ENCODE measurements at places on chromosomes 13 and 19.

DNA sequence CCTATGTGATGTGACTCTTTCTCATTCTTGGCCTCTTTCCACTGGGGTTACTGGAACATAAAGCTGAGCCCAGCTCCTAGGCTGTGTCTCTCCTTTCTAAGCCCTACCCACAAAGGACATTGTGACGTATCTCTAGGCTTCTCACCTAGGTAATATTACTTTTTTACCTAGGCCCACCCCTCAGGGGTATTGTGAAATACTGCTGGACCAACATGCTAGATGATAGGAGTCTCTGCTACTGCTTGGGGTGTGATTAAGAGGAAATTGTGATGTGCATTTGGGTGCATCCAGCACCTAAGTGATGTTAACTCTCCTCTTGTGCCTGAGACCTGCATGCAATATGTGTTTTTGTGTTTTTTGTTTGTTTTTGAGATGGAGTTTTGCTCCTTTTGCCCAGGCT, 22.8 kb upstream of the ZNF254 start:
- DNase-seq: no peak

- no peak for DNase-seq
These were observed 4.0 kb upstream of the TGFB1 start for GRCh38 chr19:41357746-41358145.

GRCh38 chr19:38781058-38781457, 7.7 kb upstream of the LGALS7 start:
- DNase-seq: no peak

DNA sequence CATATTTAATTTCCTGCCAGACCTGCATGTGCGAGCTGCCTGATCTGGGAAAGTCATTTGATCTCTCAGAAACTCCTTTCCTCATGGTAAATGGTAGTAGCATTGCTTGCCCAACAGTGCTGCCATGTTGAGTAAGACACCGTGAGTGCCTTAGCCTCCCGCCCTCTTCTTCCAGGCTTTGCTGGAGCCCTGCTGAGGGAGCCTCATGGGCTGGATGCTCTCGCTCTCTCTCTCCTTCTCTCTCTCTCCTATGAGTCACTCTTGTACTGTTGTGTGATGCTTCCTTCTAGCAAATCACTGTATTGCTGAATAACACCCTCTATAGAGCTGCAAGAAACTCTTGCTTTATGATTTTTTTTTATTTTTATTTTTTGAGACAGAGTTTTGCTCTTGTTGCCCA, 365.5 kb downstream of the UQCRFS1 start:
- DNase-seq: no peak

DNA sequence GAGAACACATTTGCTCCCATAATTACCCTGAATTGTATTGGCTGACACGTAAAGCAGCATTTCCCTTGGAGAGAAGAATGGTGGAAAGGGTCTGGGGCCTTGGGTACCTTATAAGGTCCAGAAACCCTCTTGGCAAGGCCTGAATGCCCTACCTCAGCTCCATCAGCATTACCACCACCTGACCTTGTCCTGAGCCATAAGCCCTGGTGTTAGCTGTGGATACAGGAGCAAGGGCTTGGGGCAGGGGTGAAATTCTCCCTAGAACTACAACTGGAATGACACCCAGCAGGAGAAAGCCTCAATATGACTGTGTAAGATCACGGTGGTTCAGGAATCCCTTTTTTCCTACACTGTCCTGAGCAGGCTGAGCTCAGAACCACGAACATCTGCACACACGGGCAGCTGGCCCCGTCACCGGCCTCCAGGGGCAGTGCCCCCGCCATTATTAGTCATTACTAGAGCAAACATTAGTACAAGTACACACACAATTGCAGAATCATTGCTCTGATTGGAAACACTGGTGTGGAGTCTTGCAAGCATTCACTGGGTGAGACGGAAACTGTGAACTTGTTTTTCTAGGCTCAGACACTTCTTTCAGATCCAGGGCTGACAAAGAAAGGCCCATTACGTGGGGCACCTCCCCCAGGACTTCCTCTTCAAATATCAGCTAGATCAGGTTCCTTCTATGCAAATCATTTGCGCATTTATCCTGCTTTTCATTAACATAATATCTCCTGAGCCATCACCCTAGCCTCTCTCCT, 26.8 kb upstream of the MTIF3 start:
- peak; percentile 3 for DNase-seq

- peak; percentile 40 for DNase-seq
These were observed 8.0 kb upstream of the ZNF358 start for GRCh38 chr19:7507884-7508283.

- no peak for DNase-seq
These were observed 3.5 kb downstream of the LILRB5 start for GRCh38 chr19:54253331-54254194.

- no peak for DNase-seq
These were observed 87.0 kb upstream of the TSHZ3 start for GRCh38 chr19:31436121-31436776.

GRCh38 chr13:19573120-19573716, 11.9 kb upstream of the TPTE2 start:
- no peak for DNase-seq

GRCh38 chr13:50892210-50892944, 17.2 kb upstream of the RNASEH2B start:
- DNase-seq: no peak

DNA sequence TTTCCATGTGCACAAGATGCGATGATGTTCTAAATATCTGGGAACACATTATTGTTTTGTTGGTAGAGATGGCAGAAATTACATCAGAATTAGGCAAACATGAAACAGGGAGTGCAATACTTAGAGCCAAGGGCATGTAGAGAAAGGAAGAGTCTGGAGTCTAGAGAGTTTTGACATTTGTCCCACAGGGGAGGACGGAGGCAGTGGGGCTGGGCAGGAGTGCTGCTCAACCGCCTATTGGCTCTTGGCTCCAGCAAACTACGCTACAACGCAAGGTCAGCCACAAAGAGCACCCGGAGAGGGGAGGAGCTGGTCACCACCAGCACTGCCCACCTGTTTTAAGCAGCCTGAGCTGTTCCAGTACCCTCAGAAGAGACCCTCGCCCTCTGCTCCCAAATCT, 108.3 kb downstream of the ABCC4 start:
- no peak for DNase-seq

GRCh38 chr19:51143486-51143885, 1.4 kb downstream of the SIGLEC7 start:
- DNase-seq: no peak

GRCh38 chr19:14530005-14530348, 583 bp downstream of the TECR start:
- DNase-seq: no peak

GRCh38 chr13:20288561-20288960, 56.4 kb upstream of the GJB6 start:
- DNase-seq: no peak

DNA sequence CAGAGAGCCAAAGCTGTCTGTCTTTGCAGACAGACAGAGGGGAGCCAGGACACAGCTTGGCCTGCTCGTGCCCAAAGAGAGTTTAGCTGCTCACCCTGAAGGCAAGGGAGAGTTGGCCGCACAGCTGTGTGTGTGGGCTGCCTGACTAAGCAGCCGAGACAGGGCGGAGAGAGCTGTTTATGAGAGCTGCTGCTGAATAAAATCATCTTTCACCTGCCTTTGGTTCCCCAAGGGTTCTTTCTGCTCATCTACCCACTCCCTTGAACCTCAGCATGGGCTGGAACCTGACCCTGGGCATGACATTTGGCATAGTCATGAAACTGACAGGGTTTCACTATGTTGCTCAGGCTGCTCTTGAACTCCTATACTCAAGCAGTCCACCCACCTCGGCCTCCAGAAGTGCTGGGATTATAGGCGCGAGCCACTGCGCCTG, 98.2 kb downstream of the RBM26 start:
- no peak for DNase-seq

GRCh38 chr19:10388957-10389356, 8.6 kb upstream of the TYK2 start:
- peak; percentile 47 for DNase-seq

DNA sequence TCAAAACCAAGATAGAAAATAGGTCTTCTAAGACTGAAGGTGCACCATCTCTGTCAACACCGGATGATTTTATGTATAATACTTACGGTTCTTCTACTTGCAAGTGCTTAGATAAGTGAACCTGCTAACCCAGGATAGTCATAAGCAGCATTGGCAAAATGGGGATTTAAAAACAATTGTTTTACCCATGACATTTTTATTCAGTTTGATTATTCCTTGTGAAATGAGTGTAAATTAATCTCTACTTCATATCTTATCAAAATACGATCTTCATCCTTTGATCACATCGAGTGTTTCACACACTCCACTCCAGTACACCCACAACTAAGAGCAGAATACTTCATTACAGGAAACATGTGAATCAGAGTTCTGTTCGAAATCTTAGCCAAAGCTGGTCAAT, 23.0 kb upstream of the MTRF1 start:
- DNase-seq: no peak

GRCh38 chr19:55866521-55866920, 30.2 kb downstream of the NLRP4 start:
- no peak for DNase-seq

- no peak for DNase-seq
These were observed 1449.8 kb upstream of the MIR17HG start for GRCh38 chr13:89897681-89898080.

GRCh38 chr13:113815151-113816058, 48.5 kb downstream of the GAS6 start:
- DNase-seq: no peak

- DNase-seq: no peak
These were observed 9.9 kb upstream of the RCBTB2 start for GRCh38 chr13:48542581-48543341.

GRCh38 chr13:83183439-83184149, 698.7 kb downstream of the SLITRK1 start:
- no peak for DNase-seq

DNA sequence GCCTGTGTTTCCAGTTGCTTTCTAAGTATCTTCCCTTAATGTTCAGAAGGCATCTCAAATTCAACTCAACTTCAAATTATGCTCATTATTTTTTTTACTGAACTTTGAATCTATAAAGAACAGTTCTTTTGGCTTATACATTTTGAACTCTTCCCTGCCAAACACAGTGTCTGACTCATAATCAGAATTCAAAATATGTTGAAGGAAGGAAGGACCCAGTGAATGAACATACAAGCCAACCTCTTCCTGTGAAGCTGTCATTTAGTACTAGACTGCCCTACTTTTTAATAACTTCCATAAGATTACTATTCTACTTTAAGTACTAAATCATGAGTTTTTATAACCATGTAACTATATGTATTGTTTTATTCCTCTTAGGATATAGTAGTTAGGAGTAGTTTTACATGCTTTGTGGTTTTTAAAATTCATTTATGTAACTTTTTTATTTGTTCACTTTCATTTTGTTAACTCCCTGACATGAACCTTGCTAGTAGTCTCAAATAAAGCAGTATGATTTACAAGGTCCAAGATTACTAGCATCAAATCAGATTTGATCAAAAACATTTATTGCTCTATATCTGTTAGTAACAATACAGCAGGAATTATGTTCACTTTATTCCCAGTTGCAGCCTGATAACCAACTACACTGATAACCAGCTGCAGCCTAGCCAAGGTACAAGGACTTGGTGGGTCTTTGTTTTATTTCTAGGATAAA, 6.4 kb downstream of the NUDT15 start:
- no peak for DNase-seq

DNA sequence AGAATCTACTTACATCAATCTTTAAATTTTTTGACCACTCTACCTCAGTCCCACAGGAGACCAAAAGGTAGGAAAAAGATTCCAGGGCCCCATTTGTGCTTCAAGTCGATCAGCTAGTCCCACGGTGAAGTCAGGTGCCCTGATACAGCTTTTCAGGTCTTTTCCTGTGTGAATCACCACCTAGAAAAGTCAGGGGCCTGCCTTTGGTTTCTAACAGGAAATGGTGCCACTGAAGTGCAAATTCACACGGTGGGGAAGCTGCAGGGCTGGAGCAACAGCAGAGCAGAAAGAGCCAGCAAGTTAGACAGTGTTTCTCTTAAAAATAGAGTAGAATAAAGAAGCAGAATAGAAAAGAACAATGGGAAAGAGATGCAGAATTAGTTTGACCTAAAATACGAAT, 107.5 kb downstream of the KLF12 start:
- no peak for DNase-seq

DNA sequence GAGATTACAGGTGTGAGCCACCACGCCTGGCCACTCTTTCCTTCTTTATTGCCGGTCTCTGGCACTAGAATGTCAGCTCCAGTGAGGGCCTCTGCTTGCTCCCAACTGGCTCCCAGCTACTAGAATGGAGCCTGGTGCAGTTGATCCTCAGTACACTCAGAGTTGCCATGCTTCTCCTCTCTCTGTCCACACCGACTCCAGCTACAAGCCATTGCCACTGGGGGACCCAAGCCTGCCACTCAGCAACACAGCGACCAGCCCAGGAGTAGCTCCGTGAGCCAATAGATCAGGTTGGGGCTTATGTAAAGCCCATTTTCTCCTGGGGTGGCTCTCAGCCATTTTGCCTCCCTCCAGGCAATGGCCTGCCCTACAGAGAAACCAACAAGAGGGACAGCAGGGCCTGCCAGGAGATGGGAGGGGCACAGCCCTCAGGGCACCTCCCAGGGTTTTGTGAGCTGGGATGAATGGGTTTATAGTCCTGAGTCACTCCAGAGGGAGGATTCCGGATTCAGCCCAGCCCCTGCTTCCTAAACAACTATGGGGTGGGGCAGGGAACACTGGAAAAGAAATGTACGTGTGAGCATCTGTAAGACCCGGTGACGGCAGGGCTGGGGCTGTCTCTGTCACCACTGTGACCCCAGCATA, 36.5 kb downstream of the OPA3 start:
- DNase-seq: no peak

GRCh38 chr13:113297370-113298042, 467 bp downstream of the LAMP1 start:
- no peak for DNase-seq

Data from AG09319 (cell line).